NCI-H2171 treated with DMSO at 0.1 percent for 48 hours (cell line): ENCODE measurements at places on chromosomes 13 and 19.

GRCh38 chr13:66574606-66575005 is 655.5 kb downstream of the PCDH9 start:
- DNase-seq = no peak

GRCh38 chr19:34220472-34221063 is 33.8 kb upstream of the GARRE1 start:
- DNase-seq = peak; percentile 43

- no peak for DNase-seq
Observed at GRCh38 chr13:91648012-91648411, 249.6 kb downstream of the GPC5 start.

GRCh38 chr13:50149932-50150331 is 134.7 kb downstream of the KCNRG start:
- no peak for DNase-seq

GRCh38 chr19:17281391-17282304 is at the start of gene ANKLE1:
TSS of gene ANKLE1 (plus strand) at chr19:17281901. CDS start at chr19:17281921, 20 bp downstream.
- DNase-seq = no peak

GRCh38 chr19:13116282-13117175 is at the start of gene TRMT1:
TSS of gene TRMT1 (minus strand) at chr19:13116740. CDS start at chr19:13116399, 341 bp downstream.
- DNase-seq = peak; percentile 93

DNA sequence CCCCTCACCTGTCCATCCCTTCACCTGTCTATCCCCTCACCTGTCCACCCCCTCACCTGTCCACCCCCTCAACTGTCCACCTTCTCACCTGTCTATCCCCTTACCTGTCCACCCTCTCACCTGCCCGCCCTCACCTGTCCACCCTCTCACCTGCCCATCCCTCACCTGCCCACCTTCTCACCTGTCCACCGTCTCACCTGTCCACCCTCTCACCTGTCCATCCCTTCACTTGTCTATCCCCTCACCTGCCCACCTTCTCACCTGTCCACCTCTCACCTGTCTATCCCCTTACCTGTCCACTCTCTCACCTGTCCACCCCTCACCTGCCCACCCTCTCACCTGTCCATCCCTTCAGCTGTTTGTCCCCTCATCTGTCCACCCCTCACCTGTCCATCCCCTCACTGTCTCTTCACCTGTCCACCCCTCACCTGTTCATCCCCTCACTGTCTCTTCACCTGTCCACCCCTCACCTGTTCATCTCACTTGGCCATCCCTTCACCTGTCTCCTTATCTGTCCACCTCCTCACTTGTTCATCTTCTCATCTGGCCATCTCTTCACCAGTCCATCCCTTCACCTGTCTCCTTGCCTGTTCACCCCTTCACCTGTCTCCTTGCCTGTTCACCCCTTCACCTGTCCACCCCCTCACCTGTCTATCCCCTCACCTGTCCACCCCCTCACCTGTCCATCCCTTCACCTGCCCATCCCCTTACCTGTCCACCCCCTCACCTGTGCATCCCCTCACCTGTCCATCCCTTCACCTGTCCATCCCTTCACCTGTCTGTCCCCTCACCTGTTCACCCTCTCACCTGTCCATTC is 12.7 kb upstream of the KANK2 start:
- DNase-seq = no peak

- DNase-seq = no peak
Observed at GRCh38 chr13:79658333-79658975, 177.5 kb downstream of the NDFIP2 start.

DNA sequence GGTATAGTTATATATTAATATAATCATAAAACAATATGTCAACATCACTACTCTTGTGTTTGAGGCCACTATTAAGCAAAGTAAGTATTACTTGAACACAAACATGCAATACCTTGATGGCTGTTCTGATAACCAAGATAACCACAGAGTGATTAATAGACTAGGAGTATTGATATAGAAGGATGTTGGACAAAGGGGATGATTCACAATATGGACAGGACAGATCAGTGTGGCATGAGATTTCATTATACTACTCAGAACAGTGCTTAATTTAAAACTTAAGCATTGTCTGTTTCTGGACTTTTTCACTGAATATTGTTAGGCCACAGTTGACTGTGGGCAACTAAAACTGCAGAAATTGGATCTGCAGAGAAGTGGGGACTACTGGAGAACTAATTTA is 384.2 kb downstream of the SLITRK1 start:
- no peak for DNase-seq

DNA sequence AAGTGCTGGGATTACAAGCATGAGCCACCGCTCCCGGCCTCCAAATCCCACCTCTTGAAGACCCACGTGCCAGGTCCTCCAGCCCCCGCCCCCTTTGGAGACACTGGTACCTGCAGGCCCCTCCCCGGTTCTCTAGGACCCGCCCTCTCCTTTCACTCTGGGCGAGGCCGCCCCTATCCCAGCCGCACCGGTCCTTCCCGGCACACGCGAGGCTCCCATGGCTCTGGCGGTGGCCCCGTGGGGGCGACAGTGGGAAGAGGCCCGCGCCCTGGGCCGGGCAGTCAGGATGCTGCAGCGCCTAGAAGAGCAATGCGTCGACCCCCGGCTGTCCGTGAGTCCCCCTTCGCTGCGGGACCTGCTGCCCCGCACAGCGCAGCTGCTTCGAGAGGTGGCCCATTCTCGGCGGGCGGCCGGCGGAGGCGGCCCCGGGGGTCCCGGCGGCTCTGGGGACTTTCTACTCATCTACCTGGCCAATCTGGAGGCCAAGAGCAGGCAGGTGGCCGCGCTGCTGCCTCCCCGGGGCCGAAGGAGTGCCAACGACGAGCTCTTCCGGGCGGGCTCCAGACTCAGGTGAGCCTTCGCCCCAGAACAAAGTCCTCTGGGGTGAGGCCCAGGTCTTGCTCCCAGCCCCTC is at the start of gene CBLC:
Gene CBLC, plus strand, starts transcription at position 176 of the 633 bp plus-strand sequence. Its CDS starts 42 bp downstream, at position 218.
- DNase-seq = peak; percentile 13

- DNase-seq = no peak
Observed at GRCh38 chr19:56840451-56841192, at the start of the genes PEG3 and ZIM2. TSS of gene PEG3 (minus strand) at chr19:56840726. CDS start at chr19:56824655, 16,071 bp downstream. TSS of gene ZIM2 (minus strand) at chr19:56840726. CDS start at chr19:56824277, 16,449 bp downstream.

DNA sequence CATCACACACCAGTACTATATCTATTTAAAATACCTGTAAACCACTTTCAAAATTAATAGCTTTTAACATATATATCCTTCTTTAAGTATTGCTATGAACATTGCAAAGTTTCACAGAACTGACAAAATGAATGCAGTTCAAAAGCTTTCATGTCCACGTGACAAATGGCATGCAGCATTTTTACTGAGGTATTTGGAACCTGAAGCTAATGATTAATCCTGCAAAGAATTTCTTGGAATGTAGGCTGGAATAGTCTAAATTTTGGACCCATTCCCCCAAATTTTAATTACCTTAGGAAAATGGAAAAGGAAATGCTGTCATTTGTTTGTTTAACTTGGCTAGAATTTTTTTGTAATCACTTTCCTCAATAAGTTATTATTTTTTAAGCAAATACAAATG is 423.8 kb upstream of the GPC6 start:
- no peak for DNase-seq

DNA sequence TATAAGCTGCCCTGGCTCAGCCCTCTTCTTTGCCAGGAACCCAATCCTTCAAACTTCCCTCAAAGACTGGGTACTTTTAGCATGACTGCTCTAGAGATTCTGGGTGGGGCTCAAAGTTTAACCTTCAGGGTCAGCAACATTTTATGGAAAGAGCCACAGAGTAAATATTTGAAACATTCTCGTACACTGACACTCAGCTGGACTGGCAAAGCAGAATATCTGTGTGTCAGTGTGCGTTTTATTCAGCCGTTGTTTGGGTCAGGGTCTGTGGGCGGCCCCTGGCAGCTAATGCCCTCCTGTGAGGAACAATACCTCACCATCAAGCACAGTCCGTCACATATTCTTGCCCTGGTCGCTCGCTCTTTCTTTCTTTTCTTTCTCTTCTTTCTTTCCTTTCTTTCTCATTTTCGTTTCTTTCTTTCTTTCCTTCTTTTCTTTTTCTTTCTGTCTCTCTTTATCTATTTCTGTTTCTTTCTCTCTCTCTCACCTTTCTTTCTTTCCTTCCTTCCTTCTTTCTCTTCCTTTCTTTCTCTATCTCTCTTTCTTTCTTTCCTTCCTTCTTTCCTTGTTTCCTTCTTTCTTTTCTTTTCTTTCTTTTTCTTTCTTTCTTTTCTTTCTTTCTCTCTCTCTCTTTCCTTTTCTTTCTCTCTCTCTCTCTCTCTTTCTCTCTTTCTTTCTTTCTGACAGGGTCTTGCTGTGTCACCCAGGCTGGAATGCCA is 10.7 kb downstream of the DPRX start:
- DNase-seq = no peak

DNA sequence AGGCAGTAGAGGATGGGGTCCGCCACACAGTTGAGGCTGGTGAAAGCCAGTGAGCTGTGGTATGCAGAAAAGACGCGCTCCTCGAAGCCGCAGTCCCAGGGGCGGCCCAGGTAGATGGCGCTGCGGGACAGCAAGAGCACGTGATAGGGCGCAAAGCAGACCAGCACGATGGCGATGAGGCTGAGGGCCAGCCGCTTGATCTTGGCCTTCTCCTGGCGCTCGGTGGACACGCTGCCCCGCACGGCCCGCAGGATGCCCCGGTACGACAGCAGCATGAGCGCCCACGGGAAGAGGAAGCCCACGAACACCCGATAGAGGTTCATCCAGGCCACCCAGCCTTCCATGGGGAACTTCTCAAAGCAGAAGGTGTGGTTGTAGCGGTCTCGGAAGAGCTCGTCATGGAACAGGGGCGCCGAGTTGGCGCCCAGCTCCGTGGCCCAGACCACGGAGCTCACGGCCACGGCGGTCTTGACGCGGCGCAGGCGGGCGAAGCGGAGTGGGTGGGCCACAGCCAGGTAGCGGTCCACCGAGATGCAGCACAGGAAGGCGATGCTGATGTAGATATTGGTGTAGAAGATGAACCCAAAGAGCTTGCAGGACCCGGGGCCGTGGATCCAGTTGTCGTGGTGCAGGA is 6.5 kb upstream of the OPA3 start:
- DNase-seq = no peak

DNA sequence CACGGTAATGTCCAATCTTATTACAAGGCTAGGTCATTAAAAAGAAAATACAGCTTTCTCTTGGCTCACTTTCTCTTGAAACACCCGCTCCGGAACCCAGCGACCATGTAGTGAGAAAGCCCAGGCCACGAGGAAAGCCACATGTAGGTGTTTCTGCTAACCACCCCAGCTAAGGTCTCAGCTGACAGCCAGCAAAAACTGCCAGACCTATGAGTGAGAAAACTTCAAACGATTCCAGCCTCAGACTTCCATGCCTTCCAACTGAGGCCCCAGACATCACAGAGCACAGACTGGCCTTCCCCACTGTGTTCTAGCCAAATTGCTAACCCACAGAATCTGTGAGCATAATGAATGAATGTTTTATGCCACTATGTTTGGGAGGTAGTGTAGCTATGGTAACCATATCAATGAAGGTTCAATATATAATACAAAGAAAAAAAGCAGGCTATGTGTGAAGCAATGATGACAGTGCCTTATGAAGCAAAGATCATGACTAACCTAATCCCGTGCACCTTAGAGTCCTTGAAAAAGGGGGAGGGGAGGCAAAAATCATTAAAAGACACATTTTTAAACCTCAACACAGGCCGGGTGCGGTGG is 11.9 kb upstream of the TPTE2 start:
- DNase-seq = no peak

DNA sequence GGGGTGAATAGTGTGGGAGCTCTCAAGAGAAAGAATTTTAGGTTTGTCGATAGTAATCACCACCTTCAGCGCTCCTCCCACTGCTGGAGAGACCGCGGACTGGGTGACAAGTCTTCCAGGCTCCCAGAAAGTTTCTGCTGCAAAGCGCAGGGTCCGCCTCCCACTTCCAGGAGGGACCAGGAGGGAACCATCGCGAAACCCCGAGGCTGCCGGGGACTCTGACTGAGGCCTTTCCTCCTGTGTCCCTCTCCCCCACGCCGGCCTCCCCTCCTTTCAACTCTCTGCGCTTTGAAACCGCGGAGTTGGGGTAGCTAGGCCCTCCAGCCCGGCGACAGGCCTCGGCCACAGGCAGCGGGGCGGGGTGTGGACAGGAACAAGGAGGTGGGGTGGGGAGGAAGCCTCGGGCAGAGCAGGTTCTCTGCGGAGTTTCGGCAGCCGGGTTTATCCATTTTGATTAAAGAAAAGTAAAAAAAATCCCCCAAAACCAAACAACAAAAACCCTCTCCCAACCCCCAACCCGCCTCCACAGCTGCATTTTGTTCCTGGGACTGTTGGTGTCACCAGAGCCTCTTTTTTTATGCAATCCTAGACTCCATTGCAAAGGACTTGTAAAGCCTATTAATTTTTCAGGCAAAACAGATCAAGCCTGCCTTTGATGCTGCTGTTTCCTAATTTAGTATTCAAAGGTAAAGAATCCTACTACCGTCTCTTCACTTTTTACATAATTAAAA is 157.2 kb downstream of the TM9SF2 start:
- DNase-seq = peak; percentile 93

GRCh38 chr19:48194844-48195830 is 24.7 kb downstream of the ZSWIM9 start:
- DNase-seq = no peak

DNA sequence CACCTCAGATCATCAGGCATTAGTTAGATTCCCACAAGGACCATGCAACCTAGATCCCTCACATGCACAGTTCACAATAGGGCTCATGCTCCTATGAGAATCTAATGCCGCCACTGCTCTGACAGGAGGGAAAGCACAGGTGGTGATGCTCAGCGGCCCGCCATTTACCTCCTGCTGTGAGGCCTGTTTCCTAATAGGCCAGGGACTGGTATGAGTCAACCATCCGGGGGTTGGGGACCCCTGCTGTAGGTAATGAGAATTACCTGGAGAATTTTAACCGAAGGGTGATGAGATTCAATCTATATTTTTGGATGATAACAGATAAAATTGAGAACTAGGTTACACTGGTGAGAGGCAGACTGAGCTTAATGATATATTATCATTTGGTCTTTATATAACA is 101.4 kb downstream of the LACC1 start:
- peak; percentile 4 for DNase-seq

GRCh38 chr13:112346173-112346898 is 29.8 kb upstream of the SPACA7 start:
- DNase-seq = peak; percentile 51
